CD8-positive, alpha-beta memory T cell (primary cell): ENCODE measurements at places on chromosomes 4 and X.

GRCh38 chrX:107514944-107515343 is 65.5 kb downstream of the FRMPD3 start:
- no peaks in the 10 kb centered on the region for H3K4me1 ChIP-seq
- H3K27me3 ChIP-seq: no peaks in the 10 kb centered on the region
- DNase-seq: no peak
- H3K27ac ChIP-seq: no peak overlapping the region
- H3K4me3 ChIP-seq: no peak overlapping the region
- H3K36me3 ChIP-seq: no peaks in the 10 kb centered on the region

- no peaks in the 10 kb centered on the region for H3K4me1 ChIP-seq
- H3K4me3 ChIP-seq: no peak overlapping the region
- no peak overlapping the region for H3K27ac ChIP-seq
- no peak for DNase-seq
- no peaks in the 10 kb centered on the region for H3K27me3 ChIP-seq
- H3K36me3 ChIP-seq: no peaks in the 10 kb centered on the region
Measured at GRCh38 chr4:173357939-173358338, 12.8 kb upstream of the SAP30 start.

GRCh38 chr4:126758493-126758892 is 874.3 kb upstream of the INTU start:
- DNase-seq: no peak
- no peak overlapping the region for H3K27ac ChIP-seq
- no peaks in the 10 kb centered on the region for H3K27me3 ChIP-seq
- no peaks in the 10 kb centered on the region for H3K4me1 ChIP-seq
- no peaks in the 10 kb centered on the region for H3K36me3 ChIP-seq
- no peak overlapping the region for H3K4me3 ChIP-seq

- no peak overlapping the region for H3K27ac ChIP-seq
- H3K36me3 ChIP-seq: no peaks in the 10 kb centered on the region
- DNase-seq: no peak
- no peak overlapping the region for H3K4me3 ChIP-seq
- H3K4me1 ChIP-seq: peaks cover 41% of the 10 kb centered on the region
Measured at GRCh38 chrX:118352566-118352965, 6.7 kb downstream of the WDR44 start.

DNA sequence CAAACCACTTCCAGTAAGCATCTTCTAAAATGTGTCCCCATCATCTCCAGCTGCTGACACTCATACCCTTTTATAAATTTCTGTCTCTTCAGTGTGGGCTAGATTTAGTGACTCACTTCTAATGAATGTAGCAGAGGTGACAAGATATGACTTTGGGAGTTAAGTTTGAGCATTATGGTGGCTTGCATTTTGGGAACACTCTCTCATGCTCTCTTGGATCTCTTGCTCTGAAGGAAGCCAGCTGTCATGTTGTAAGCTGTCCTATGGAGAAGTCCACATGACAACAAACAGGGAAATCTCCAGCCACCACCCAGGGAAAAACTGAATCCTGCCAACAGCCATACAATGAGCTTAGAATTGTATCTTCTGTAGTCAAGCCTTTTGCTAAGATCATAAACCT is 691.3 kb upstream of the PCDH7 start:
- DNase-seq: no peak
- H3K27me3 ChIP-seq: no peaks in the 10 kb centered on the region
- no peaks in the 10 kb centered on the region for H3K4me1 ChIP-seq

GRCh38 chrX:9341291-9342201 is 123.3 kb upstream of the TBL1X start:
- H3K27me3 ChIP-seq: no peaks in the 10 kb centered on the region
- peak overlapping the region; percentile 55 for H3K4me3 ChIP-seq

DNA sequence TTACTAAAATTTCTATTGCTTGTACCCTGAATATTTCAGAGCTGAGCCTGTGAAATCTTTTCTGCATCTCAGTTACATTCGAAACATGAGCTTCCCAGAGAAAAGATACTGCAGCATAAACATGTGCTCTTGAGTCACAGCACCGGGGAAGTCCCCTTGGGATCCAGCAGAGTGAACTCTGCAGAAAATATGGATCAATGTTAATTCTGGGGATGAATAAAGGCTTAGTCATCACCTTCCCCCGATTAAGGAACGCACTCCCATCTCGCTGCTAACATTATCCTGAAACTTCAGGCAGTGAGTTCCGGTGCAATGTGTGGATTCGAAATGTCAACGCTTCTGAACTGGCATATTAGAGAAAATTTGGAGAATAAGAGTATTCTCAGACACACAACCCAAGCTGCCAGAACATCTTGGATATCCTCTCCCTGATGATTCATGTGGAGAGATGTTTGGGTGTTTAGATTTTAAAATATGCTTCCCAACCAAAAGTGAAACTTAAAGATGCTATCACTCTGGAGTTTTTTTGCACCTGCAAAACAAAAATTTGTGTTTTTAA is 90.8 kb downstream of the IRF2 start:
- H3K27me3 ChIP-seq: no peaks in the 10 kb centered on the region
- peaks cover 47% of the 10 kb centered on the region for H3K4me1 ChIP-seq
- no peak overlapping the region for H3K27ac ChIP-seq

DNA sequence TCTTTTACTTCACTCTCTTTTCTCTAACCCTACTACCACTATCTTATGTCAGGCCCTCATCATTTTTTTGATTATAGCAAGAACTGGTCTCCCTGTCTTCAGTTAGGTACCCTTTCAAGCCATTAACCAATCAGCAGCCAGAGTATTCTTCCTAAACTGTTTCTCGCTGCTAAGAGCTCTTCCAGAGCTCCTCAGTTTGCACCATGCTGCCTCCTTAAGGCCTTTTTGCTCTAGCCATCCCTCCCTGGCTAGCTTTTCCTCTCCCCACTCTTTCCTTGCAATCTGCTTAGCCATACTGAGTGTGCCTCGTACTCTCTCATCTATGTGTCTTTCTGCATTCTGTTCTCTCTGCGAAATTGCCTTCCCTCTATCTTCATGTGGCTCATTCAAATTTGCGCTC is 32.9 kb downstream of the KIF4A start:
- no peaks in the 10 kb centered on the region for H3K4me1 ChIP-seq
- DNase-seq: no peak
- no peak overlapping the region for H3K27ac ChIP-seq
- H3K27me3 ChIP-seq: no peaks in the 10 kb centered on the region

DNA sequence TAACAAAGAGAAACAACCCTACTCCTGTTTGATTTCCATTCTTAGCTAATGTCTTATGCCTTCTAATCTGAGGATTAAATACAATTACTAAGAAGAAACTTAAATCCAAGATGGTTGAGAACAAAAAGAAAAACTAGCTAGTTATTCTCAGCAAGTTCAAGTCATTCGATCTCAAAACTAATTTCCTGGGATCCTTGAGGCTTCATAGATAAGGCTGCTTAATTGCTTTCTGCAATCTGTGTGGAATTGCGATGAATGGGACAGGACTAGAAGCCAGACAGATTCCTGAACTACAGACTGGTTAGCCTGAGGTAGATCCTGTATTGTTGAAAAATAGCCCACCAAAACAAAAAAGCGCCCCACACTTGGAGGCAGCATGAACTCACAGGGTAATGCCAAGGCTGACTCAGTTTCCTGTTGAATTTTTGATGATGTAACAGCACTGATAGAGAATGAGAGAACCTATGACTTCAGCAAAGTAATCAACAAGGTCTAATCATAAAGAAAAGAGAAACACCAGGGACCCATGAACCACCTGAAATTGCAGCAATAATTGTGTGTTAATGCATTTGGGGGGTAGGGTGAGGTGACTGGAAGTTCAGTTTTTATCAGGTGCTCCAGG is 33.9 kb downstream of the KLHL15 start:
- H3K4me1 ChIP-seq: no peaks in the 10 kb centered on the region
- no peak for DNase-seq
- no peak overlapping the region for H3K27ac ChIP-seq
- H3K4me3 ChIP-seq: no peak overlapping the region

DNA sequence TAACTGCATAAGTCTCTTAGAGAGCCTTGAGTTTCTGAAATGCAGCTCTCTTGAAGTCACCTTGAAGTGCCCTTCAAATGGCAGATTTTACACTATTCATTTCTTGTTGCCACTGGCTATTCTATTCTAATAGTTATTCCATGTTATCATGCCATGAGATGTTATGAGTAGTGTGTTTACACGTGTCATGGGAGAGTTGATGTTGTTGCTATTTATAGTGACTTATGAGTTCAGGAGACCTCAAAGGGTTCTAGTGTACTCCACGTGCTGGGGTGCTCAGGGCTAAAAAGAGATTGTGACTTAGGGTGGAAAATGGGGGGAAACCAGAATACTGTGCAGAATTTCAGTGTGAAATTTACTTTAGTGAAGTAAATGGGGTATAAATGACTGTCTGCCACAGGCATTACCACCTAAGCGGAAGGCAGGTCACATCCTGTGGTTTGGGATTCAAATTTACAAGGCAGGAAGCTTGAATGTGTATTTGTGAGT is 77.1 kb upstream of the SLC4A4 start:
- no peak overlapping the region for H3K4me3 ChIP-seq
- H3K27ac ChIP-seq: no peak overlapping the region
- no peaks in the 10 kb centered on the region for H3K27me3 ChIP-seq
- DNase-seq: no peak
- H3K4me1 ChIP-seq: peaks cover 10% of the 10 kb centered on the region
